ENCODE measurements at places on chromosomes 2 and 18. TPM values are rescaled to one million over a fixed set of nuclear protein-coding genes. Genes with fewer than 3 reads are reported as not detected.

DNA sequence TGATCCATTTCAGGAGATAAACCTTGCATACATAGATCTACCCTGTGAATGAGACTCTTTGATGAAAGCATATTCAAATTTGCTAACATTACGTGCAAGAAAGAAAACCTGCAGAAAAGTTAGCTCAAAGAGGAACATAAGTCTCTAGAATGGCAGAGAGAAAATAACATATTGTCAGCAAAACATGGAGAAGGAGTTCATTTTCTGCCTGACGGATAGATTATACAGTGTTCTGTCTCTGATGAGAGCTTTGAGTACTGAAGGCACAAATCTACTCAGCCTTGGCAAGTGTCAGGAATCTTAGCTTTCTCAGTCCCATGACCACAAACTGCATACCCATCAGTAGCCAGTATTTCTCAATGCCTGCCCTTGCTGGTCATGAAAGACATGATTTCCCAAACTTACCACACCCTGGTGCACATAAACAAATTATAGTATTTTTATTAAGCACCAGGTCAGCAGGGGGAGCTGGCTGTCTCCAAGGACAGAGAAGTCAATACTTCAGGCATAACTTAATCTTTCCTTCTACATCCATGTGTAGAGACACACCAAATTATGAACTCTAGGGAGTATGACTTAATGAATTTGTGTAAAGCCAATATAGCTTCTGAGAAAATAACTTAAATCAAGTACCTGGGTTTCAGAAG lies 401.2 kb upstream of the SOX11 start:
- DNase-seq, result no peak

TTR gene
- not detected for total RNA-seq

DNA sequence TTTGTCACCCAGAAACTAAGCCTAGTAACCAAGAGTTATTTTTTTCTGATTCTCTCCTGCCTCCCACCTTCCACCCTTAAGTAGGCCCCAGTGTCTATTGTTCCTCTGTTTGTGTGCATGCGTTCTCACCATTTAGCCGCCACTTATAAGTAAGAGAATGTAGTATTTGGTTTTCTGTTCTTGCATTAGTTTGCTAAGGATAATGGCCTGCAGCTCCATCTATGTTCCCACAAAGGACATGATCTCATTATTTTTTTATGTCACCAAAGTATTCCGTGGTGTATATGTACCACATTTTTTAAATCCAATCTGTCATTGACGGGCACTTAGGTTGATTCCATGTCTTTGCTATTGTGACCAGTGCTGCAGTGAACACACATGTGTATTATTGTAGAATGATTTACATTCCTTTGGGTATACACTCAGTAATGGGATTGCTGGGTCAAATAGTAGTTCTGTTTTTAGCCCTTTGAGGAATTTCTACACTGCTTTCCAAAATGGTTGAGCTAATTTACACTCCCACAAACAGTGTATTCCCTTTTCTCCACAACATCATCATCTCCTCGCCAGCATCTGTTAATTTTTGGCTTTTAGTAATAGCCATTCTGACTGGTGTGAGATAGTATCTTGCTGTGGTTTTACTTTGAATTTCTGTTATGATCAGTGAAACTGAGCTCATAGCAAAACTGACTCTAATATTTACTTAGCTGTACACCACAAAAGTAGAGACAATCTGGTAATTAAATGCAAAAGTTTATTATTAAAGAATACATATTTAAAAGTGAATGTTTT lies 660.1 kb upstream of the SLC8A1 start:
- no peak for DNase-seq

AGXT gene
- not detected for total RNA-seq

- no peak for DNase-seq
These were observed 20.3 kb downstream of the STRADB start for GRCh38 chr2:201471732-201472393.

GRCh38 chr2:110770404-110770958 lies 38.1 kb downstream of the ACOXL start:
- no peak for DNase-seq

DNA sequence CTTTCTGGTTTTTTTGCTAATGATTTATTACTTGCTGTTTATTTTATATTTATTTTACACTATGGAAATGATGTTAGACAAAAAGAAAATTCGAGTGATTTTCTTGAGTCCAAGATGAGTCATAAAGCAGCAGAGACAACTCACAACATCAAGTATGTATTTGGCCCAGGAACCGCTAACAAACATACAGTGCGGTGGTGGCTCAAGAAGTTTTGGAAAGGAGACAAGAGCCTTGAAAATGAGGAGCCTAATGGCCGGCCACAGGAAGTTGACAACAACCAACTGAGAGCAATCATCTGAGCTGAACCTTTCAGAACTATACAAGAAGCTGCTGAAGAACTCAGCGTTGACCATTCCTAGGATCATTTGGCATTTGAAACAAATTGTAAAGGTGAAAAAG lies 594.1 kb downstream of the SATB2 start:
- DNase-seq, result no peak

NCL gene
- 294 TPM for total RNA-seq

DNA sequence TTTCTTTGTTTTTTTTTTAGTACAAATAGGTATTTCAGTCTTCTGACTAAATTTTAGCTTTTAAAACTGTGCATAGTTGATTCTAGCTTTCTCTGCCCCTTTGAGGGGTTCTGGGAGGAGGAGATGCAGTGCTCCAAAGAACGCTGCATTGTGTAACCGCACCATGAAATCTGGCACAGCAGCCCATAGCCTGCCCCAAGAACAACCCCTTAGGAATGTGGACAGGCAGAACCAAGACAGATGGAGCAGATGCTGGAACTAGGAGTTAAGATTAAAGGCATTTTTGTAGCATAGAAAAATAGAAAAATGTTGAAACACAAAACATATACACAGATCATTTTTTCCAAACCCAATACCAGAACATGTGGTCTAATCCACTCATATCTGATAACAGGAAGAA lies 187.5 kb downstream of the SCG2 start:
- peak; percentile 79 for DNase-seq

HDLBP gene
- total RNA-seq, result 415 TPM

GRCh38 chr2:208511016-208511415 lies 104.4 kb downstream of the PTH2R start:
- DNase-seq, result no peak

- no peak for DNase-seq
These were observed 16.0 kb upstream of the FAM124B start for GRCh38 chr2:224417947-224418346.

- DNase-seq, result no peak
These were observed 175.2 kb upstream of the PKDCC start for GRCh38 chr2:41872646-41873045.

- no peak for DNase-seq
These were observed 61.7 kb upstream of the NCK2 start for GRCh38 chr2:105683011-105683492.

CNTNAP5 gene
- not detected for total RNA-seq

- DNase-seq, result no peak
These were observed 105.8 kb downstream of the WDR7 start for GRCh38 chr18:56756966-56757365.

DNA sequence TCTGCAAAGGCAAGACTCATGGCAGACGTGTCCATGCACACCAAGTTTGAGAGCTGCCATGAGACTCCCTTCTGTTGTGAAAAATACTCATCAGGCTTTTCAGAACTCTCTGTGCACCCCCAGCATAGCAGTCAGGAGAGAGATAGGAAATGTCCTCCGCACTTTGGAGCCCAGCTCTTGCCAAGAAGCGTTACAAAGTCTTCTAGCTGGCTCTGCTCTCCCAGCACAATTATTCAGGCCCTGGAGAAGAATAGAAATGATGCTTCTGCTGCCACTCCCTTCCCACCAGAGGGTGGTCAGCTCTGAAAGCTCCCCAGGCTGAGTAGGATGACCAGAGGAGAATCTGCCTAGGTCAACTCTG lies 594.4 kb upstream of the ID2 start:
- DNase-seq, result no peak

DNA sequence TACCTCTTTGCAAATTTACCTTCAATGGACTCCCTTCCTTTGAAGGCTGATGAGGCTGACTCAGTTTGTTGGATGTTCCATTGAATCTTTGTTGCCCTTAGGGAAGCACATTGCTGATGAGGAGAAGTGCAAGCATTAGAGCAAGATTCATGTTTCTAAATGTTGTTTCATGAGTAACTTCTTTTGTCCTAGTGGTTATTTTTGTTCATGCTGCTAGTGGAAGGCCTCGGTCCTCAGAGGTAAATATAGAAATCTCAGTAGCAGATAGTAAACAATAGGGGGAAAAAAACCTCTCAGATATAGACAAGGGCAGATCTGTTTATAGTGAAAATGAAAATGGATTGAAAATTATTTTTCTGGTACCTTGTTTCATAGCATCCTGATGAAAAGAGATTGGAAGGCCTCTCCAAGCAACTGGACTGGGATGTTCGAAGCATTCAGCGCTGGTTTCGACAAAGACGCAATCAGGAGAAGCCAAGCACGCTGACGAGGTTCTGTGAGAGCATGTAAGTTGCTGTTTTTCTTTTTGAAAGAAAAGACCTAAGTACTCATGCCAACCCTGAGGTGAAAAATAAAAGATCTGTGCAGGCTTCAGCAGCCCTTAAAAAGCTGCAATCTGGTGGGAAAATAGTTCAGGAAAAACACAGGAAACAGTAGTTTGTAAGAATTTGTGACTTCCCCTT lies 104.9 kb downstream of the CERS6 start:
- DNase-seq, result no peak

GRCh38 chr2:148021059-148021861 lies at the start of gene MBD5:
Gene MBD5 (plus strand): TSS chr2:148021091.
- peak; percentile 76 for DNase-seq

GRCh38 chr18:60064271-60064670 lies 164.5 kb downstream of the PMAIP1 start:
- no peak for DNase-seq

- no peak for DNase-seq
These were observed 344.7 kb upstream of the TCF4 start for GRCh38 chr18:55932675-55933074.

GRCh38 chr18:49368161-49368875 lies 92.1 kb downstream of the DYM start:
- DNase-seq, result no peak

GRCh38 chr2:62870966-62871365 lies 165.5 kb downstream of the EHBP1 start:
- DNase-seq, result no peak

- no peak for DNase-seq
These were observed 64.7 kb downstream of the GYPC start for GRCh38 chr2:126720638-126721037.

DNA sequence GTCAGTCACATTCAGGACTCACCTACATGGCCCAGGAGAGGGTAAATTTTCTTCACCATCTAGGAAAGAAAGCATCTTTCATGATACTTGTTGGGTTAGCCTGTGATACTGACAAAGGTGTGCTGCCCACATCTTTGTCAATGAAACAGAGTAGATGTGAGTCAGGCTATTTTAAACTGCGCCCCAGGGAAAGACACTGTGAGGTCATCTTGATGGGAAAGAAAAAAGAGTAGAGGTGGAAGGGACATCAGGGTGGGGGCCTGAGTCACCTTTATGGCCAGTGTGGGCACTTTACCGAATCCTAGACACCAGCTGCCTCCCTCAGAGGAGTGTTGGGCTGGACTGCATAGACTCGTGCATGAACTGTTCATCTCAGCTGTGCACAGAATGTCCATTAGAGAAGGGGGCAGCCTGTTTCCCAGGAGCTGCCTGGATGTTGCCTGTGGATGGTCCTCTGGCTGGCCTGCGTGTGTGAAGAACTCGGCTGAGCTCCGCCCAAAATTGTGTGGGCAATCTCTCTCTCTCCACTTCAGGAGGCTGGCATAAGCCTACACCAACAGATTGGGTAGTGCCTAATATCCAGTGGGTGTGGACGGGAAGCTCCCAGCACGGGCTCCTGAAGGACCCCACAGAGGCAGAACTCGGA lies 278.7 kb upstream of the PXDN start:
- DNase-seq, result no peak

- DNase-seq, result no peak
These were observed 33.5 kb downstream of the RMND5A start for GRCh38 chr2:86753606-86754005.

GRCh38 chr2:102168026-102168771 lies 18.6 kb upstream of the IL1RL2 start:
- DNase-seq, result no peak

PLGLB1 gene
- total RNA-seq, result 9.0 TPM

GRCh38 chr2:65835975-65836549 lies 403.7 kb upstream of the SPRED2 start:
- DNase-seq, result no peak

MOB4 gene
- total RNA-seq, result 24.9 TPM

GULP1 gene
- total RNA-seq, result 68.8 TPM

VRK2 gene
- 21.9 TPM for total RNA-seq

GRCh38 chr2:121810959-121811853 lies 55.8 kb downstream of the TSN start:
- DNase-seq, result no peak

GRCh38 chr2:37344453-37345361 lies at the start of gene QPCT:
Gene QPCT (plus strand): TSS chr2:37344630. CDS start chr2:37344732, 102 bp downstream.
- DNase-seq, result peak; percentile 81

- DNase-seq, result no peak
These were observed 60.2 kb downstream of the AAK1 start for GRCh38 chr2:69583321-69583833.

DNA sequence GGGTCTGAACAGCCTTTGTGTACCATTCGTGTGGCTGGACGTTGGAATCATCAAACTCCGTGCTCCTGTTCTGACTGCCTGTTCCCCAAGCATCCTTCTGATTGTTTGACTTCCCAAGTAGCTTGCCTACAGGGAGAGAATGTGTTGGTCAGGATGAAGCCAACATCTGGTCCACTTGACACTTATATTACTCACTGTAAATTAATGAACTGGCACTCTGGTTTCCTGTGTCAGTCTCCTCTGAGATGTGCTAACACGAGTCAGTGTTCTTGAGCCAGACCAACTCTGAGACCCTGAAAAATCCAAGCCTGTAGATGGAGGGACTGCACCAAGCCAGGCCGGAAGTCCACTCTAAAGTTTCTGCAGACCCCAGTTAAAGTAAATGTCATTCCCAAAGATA lies 440.9 kb downstream of the ZNF516 start:
- no peak for DNase-seq

- no peak for DNase-seq
These were observed 37.0 kb downstream of the TGFA start for GRCh38 chr2:70516596-70516995.

DNA sequence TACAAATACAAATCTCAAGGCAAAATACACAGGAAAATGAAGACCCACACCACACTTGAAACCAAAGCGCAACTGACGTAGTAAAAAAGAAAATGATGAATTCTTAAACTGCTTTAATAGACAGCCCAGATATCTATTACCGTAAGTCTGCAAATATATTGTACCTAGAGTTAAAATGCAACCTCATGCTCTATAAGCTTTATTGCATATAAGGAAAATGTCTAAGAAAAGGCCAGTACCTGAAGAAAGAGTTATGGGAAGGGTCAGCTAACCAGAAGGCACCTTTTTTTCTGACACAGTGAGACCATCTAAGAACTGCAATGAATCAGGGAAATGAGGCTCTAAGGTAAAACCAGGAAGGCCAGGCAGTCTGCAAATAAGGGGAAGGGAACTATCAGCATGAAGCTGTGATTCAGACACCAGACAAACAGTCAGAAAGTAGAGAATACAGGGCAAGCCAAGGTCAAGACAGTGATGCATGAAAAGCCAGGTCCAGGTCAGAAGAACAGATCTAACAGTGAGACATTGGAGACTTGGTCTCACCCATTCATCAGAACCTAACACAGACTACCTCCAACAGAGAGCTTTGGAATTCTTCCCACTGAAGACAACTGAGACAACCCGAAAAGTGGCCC lies 46.9 kb downstream of the PDE11A start:
- DNase-seq, result no peak

GRCh38 chr2:201654616-201655384 lies 11.5 kb upstream of the TMEM237 start:
- no peak for DNase-seq

GRCh38 chr2:221596192-221596591 lies 24.1 kb upstream of the EPHA4 start:
- DNase-seq, result no peak
